ENCODE measurements at places on chromosomes 1 and 21.
A peak's percentile ranks its signal among the peaks of the same experiment; 100 is the strongest.

DNA sequence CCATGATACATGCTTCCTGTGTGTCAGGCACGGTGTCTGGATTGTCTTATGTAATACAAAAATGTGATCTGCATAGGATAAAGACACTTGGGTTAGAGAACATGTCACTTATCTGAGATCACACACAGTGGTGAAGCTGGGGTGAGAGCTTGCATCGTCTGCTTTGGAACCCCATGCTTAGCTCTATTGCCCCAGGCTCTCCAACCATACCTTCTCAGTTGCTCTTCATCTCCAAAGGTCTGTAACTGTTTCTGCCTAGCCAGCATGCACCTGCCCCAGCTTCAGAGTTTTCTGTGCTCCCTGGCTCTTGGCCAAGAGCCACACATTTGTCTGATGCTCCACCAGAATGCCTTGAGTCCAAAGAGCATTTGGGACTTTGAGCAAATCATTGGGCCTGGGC lies 93.9 kb upstream of the COG2 start:
- peak; percentile 62 for DNase-seq

GRCh38 chr1:239545466-239545865 lies 159.1 kb downstream of the CHRM3 start:
- DNase-seq = no peak

DNA sequence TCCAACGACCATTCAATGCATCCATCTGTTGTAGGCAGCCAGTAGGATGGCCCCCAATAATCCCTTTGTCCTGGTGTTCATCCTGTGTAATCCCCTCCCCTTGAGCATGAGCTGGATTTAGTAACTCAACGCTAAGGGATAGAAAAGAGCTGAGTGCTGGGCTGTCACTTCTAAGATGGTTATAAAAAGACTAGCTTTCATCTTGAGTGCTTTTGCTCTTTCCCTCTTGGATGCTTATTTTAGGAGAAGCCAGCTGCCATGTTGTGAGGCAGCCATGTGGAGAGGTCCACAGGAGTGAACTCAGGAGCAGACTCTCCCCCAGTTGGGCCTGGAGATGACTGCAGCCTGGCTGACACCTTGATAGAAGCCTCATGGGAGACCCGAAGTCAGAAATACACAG lies 401.5 kb downstream of the VAV3 start:
- DNase-seq = no peak

GRCh38 chr1:218665221-218665620 lies 320.1 kb downstream of the TGFB2 start:
- no peak for DNase-seq

- DNase-seq = no peak
Measured at GRCh38 chr1:117985239-117985638, 55.7 kb downstream of the WDR3 start.

DNA sequence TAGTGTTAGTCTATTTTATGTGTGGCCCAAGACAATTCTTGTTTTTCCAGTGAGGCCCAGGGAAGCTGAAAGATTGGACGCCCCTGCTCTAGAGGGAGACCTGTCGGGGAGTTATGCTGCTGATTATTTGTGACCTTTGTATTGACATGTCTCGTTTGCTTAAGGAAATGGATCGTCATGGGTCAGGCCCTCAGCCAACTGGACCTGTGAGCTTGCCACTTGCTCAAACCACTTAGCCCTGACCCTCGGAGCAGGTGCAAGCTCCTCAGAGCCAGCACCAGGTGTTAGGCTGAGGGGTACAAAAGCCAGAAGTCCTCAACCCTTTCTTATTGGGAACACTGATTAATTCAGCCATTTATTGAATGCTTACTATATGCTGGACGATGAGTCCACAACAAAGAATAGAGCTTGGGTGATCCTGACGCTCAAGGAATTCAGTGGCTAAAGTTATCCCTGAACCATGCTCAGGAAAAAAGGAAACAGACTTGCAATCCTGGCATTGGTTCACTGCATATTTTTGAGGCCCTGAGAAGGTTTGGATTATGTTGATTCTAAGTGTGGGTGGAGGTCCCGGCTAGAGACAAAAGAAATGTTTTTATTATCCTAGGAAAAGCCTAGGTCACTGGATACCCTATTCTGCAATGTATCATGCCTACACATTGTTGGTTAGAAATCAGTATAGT lies 19.0 kb downstream of the TGFB2 start:
- DNase-seq = peak; percentile 50

- no peak for DNase-seq
Measured at GRCh38 chr1:164518692-164519332, 40.2 kb upstream of the PBX1 start.

GRCh38 chr1:184900507-184900906 lies 73.8 kb downstream of the NIBAN1 start:
- no peak for DNase-seq

DNA sequence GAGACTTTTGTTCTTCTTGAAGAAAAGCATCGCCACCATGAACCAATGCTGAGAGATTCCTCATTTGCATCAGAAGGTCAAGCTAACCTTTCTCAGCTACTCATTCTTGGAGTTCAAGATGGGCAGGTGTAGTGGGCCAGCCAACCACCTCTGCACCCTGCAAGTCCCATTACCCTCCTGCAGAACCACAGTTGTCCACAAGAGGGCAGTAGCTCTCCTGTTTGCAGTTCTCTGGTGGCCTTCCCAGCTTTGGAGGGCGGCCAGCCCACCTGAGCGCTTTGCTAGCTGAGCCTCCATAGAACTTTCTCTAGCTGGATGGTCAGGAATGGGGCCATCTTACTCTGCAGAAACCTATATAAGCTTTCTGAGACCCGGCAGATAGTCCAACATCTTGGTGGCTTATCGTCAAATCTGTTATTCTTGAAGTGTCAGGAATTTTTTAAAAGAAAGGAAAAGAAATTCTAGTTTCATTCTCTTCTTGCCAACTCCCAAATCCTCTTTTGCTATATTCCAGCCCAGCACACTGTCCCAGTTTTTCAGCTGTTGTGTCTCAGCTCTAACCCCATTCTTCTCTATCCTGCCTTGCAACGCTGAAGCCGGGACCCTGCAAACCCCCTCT lies 11.0 kb upstream of the LMX1A start:
- DNase-seq = peak; percentile 56

- DNase-seq = no peak
Measured at GRCh38 chr1:62800825-62801306, 16.9 kb downstream of the ATG4C start.

DNA sequence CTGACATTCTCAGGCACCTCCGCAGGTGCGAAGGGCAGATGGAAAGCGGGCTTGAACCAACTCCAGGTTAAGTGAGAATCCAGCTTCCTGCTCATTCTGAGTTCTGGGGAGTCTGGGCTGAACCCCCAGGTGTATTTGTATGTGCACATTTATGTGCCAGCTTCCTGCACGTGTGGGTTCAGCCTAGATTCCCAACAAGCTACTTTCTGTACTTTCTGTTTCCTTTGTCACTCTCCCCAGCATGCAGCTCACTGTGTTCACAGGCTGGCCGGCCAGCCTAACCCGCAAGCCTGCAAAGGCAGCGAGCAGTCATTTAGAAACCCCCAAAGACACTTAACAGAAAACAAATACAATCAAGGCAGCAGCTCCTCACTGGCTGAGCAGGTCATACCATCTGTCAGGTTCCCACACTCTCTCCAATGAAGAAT lies 1.3 kb upstream of the IL19 start:
- no peak for DNase-seq

DNA sequence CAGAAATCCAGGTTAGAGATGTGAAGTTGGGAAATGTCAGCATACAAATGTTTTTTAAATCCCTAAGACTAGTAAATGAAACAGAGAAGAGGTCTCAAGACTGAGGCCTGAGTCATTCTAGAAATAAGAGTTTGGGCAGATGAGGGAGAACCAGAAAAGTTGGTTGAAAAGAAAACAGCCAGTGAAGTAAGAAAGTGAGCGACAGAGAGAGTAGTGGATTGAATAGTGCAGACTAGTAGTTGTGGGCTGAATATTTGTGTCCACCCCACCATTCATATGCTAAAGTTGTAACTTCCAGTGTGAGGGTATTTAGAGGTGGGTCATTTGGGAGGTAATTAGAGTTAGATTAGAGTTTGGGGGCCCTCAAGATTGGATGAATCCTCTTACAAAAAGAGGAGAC lies 889.2 kb downstream of the TTLL7 start:
- DNase-seq = no peak

DNA sequence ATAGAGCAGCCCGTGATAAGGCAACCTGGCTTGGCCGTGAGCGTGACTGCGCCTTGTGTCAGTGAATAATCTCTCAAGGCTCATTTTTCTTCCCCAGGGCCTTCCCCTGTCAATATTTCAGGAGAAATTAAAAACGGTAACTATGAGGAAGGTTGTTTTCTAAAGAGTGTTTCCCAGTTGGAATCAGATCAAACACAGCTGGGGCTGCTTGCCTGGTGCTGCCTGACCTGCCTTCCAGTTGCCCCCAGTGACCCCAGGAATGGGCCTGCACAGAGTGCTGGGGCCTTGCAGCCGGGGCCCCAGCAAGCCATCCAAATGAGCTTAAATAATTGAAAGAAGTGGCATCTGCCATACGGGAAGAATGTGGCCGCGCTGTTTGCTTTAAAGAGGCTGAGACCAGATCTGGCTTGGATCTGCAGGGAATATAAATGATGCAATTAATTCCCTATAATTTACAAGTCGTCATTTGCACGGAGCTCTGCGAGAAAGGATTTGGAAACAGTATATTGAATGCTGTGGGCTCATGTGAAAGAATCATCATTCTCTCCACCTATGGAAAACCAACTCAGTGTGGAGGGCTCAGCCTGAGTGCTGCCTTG lies 203.9 kb downstream of the C1orf94 start:
- no peak for DNase-seq

DNA sequence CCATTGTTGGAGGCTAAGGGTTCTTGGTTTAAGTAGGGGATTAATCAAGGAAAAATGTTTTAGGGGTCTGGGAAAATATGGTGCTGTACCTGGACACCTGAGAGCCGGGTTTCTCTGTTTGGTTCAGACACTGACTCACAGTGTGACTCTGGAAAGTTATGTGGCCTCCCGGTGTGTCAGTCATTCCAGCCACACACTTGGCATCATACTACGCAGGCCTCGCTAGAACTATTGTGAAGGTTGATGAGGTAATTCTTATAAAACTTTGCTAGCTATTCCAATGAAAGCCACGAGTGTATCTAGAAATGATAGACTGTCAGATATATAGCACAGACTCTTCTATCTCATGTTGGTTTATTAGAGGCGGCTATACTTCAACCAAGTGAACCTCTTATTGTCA lies 4.8 kb upstream of the CAMSAP2 start:
- no peak for DNase-seq

DNA sequence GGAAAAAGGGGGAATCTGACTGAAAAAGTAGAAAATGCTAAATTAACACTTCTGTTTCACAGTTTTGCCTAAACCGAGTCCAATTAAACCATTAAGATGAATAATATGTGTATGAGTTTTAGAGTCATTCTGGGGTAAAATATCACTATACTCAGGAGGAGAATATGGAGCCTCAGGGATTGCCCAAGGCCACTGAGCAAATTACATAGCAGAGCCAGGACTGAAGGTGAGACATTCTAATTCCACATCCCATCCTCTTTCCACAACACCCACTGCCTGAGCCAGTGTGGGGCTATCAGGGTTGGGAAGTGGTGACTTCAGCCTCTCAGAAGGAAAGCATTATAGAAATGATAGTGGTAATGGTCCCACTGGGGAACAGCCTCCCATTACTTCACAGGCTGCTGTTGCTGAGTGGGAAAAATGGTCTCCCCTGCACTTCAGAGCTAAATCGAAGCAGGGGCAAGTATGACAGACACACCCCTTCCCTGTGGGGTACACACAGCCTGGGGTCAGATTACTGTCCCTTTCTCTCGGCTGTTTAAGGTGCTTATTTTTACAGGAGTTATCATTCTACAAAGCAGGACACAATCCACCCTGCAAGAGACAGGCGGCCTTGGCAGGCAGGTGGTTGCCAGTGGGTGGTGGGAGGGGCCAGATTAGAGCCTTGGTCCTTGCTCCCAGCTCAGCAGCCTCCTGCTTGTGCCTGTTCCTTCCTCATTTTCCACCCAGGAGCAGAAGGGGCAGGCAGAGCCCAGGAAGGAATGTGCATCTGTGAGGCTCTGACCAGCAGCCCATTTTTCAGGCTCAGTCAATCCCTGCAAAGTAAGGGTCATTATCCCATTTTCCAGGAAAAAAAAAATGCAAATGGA lies 9.5 kb upstream of the BCAR3 start:
- no peak for DNase-seq

DNA sequence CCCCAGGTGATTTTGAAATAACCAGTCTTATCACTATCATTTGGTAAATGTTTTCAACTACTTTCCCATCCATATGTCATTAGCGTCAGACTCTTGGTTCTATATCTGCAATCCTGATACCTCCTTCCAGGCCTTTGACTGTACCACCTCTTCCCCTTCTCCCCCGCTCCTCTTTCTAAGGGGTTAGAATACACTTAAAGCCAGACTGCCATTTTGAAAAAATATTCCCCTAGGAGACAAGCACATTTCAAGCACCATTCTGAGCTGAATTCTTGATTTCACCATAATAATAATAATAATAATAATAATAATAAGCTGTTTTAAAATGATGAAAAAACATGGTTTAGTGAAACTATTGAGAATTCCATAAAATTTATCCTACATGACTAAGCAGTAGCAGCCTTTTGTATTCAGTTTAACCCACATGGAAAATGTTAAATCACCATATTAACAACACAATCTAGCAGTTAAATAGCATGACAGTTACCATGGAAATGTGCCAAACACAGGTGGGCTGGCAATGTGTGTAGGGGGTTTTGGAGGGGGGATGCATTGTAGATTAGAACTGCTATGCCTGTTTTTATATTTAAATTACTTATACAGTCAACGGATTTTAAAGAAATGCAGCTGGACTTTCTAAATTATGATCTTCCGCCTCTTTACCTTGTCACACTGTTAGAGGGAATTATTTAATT lies 480.2 kb upstream of the DEPDC1 start:
- DNase-seq = no peak

DNA sequence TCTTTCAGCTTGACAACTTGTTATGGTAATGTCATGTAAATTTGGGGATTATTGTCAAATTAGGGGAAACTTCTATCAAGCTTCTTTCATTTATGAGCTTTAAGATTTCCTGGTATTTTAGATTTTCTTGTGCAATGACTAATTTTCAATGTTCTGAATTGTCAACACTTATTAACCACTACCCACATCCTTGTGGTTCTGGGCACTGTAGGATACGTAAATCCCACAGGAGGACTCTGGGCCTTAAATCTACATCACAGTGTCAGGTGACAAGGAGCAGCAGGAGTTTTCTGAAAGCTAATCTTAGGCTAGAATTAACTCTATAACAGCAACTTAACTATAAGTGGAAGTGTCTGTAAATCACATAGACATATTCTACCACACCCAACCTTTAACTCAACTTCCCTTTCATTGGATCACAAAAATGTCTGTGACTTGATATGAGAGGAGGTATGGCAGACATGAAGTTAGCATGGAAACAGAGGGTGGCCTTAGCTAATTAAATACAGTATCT lies 397.7 kb downstream of the HLX start:
- no peak for DNase-seq

- no peak for DNase-seq
Measured at GRCh38 chr1:32998997-32999396, 34.4 kb upstream of the RNF19B start.

DNA sequence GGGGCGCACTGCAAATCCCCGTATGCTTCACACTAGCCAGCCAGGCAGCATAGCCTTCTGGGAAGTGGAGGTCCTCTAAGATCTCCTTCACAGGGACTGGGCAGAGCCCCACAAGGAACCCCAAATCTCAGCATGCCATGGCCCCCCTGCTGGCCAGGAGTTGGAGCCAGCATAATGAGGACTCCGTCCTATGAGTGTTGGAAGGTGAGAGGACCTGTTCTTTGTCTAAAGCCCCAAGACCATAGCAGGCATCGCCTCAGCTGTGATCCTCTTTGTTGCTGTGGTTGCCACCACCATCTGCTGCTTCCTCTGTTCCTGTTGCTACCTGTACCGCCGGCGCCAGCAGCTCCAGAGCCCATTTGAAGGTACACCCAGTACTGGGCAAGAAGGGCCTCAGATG lies 1.5 kb downstream of the SHISA4 start:
- DNase-seq = no peak

Measured in SHP77 treated with DMSO at 0.1 percent for 48 hours (cell line).